ENCODE measurements at places on chromosomes 2 and 18.

GRCh38 chr2:41723526-41723925 is 324.3 kb upstream of the PKDCC start:
- no peak for DNase-seq

GRCh38 chr2:53286345-53286744 is 481.3 kb upstream of the CHAC2 start:
- peak; percentile 1 for DNase-seq

DNA sequence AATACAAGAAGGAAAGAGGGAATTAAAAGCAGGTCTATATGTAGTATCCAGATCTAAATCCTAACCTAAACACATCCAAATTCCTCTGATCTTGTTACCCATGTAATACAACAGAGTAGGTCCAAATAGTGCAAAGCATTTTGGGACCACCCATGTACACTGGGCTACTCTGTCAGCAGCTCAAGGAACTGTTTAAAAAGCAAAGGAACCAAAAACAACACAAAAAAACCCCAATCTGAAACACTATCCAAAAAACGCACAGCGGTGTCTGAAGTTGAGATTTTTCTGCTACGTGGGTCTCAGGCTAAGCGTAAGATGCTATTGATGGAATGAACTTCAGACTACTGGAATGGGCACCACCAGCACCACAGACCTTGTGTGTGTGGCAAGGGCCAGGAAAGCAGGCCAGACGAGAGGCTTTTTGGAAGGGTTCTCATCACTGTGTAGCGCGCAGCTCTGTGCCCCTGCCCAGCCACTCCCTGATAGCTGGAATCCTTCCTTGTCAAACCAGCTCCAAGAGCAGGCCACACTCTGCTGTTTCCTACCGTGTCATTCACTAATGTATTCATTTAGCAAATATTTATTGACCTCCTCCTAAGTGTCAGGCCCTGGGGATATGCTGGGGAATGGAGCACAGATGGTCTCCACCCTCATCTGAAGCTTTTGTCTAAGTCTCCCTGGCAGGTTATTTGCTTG is 101.4 kb downstream of the COLEC12 start:
- DNase-seq, result no peak

DNA sequence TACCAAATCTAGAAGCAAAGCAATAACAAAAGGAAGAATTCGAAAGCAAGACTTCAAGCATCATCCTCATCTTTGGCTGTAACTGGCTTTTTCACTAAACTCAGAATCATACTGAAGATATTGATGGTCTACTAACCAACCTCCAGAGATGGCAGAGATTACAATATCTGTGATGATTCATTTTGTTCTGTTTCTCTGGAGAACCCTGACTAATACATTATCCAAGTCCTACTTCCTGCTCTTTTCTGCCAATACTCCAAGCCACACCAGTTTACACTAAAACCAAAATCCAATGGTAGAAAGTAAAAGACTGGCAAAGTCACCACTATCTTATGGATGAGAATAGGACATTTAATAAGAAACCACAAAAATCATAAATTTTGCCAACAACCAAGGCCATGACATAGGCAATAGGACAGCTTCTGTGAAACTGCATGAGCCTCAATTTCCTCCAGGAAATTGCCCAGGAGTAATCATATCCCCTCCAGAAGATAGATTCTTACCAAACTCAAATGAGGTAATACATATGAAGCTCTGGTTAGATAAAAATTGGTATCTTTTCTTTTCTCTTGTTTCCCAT is 159.8 kb downstream of the METTL4 start:
- DNase-seq, result peak; percentile 75

GRCh38 chr2:232668805-232669444 is 28.2 kb upstream of the GIGYF2 start:
- DNase-seq, result peak; percentile 37

DNA sequence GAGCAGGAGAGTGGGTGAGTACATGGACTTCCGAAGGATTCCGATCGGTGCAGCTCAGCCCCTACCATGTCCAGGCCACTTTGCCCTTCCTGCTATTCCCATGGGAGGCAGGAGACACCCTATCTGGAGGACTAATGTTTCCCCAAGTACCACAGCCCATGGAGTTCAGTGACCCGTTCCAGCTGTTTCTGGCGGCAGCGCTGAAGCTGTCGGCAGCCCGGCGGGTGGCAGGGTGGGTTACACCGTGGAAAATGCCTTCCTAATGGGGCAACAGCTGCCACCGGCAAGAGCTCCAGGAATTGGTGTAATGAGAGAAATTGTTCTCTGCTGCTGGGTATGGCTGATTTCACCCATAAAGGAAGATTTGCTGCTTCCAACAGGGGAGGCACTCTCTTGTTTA is 98.3 kb downstream of the MYCN start:
- no peak for DNase-seq

DNA sequence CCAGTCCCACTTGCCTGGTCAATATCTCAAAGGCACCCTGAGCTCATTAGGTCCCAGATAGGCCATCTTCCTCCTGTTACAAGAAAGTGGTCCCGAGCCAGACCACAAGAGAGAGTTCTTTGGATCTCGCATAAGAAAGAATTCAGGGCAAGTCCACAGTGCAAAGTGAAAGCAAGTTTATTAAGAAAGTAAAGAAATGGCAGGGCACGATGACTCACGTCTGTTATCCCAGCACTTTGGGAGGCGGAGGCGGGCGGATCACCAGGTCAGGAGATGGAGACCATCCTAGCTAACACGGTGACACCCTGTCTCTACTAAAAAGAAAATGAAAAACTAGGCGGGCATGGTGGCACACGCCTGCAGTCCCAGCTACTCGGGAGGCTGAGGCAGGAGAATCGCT is 10.8 kb upstream of the SMAD7 start:
- no peak for DNase-seq

DNA sequence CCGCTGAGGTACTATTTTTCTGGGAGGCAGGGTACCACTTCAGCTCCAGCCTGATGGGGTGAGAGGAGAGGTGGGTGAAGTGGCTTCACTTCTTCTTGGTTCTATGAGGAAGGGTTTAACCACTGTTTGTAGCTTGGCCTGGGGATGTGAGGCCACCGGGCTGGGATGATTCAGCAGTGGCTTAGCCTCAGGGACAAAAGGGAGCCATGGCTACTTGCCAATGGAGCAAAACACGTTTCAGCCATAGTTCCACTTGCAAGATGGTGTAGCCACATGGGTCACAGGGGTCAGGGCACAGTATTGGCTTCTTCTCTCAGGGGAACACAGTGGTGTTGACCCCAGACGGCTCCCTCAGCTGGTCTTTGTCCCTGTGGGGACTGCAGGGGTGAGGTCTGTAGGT is 14.9 kb downstream of the ZDBF2 start:
- DNase-seq, result no peak

GRCh38 chr2:30024281-30024680 is 102.9 kb upstream of the ALK start:
- DNase-seq, result no peak

GRCh38 chr2:106138543-106139237 is 55.4 kb downstream of the UXS1 start:
- no peak for DNase-seq

DNA sequence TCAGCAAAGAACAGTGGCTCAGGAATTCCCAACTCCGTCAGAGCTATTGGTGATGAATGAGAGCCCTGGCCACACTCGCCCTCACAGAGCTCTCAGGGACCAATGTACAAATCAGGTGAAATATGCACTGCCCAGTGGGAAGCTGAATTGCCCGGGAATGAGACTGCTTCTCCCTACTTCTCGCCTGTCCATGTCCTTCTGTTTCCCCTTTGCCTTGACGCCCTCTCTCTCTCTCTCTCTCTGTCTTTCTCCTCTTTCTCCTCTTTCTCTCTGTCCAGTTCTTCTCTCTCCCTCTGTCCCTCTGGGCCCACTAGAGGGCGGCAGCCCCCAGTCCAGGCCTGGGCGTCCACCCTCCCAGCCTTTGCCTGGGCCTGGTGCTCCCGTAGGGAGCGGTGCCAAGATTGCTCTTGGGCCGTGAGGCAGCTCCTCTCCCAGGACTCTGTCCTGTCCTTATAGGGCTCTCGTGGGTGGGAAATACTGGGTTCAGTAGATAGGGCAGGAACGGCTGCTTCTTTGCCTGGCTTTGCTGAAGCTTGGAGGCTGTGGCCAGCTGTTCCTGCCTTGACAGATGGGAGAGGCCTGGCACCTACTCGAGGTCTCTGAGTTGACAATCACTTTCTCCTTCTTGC is 28.4 kb upstream of the PUM2 start:
- DNase-seq, result peak; percentile 94

DNA sequence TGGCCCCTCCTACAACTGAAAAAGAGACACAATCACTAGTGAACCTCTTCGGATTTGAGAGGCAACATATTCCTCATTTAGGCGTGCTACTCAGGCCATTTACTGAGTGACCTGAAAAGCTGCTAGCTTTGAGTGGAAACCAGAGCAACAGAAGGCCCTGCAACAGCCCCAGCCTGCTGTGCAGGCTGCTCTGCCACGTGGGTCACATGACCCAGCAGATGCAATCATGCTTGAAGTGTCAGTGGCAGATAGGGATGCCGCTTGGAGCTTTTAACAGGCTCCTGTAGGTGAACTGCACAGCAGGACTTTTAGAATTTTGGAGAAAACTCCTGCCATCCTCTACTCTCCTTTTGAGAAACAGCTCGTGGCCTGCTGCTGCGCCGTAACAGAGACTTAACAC is 578.6 kb upstream of the RAB6C start:
- DNase-seq, result no peak

GRCh38 chr2:10406016-10406415 is 42.1 kb downstream of the ODC1 start:
- DNase-seq, result peak; percentile 77

DNA sequence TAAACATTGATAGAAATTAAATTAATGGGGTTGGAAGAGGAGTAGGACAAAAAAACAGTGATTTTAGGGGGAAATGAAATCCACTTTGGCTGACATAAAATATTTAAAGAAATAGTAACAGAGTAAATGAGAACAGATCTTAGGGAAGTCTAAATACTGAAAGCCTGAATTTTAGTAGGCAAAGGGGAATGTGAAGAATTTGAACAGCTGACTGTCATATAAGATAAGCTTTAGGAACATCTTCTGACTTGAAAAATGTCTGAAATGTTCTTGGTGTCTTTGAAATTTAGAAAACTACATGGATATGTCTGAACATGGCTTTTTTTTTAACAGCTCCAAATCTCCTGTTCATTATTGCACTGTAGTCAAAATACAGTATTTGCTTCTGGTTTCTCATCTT is 150.3 kb downstream of the CALCRL start:
- DNase-seq, result no peak
